ENCODE measurements at places on chromosomes 12 and 14. TPM values are rescaled to one million over a fixed set of nuclear protein-coding genes. Genes with fewer than 3 reads are reported as not detected.

Gene SMCO2
- total RNA-seq, result 1.4 TPM

Gene RFLNA
- total RNA-seq, result not detected

Gene HPD
- not detected for total RNA-seq

Gene FBLN5
- total RNA-seq, result 1.9 TPM

Gene CELA1
- not detected for total RNA-seq

Gene COX14
- 47.0 TPM for total RNA-seq

Gene CYP27B1
- 4.9 TPM for total RNA-seq

Gene R3HDM2
- 68.3 TPM for total RNA-seq

Gene GNB3
- total RNA-seq, result 1.5 TPM

Gene MDGA2
- not detected for total RNA-seq

Gene PRKCH
- 217 TPM for total RNA-seq

Gene SEL1L
- total RNA-seq, result 76.8 TPM

Gene HNRNPC
- total RNA-seq, result 713 TPM

Gene CIDEB
- total RNA-seq, result 27.8 TPM

Gene OR6C74
- total RNA-seq, result not detected

Gene HOXC11
- total RNA-seq, result not detected

Gene SCFD1
- total RNA-seq, result 80.4 TPM

Gene TMEM132D
- total RNA-seq, result not detected

Gene ISM2
- total RNA-seq, result not detected

Gene SOX5
- 1.5 TPM for total RNA-seq

Gene TOX4
- 96.9 TPM for total RNA-seq

Gene ZNF891
- total RNA-seq, result 2.1 TPM

Gene GARIN6
- total RNA-seq, result not detected

Gene SERPINA10
- total RNA-seq, result not detected

Gene ALDH1L2
- 1.2 TPM for total RNA-seq

Gene KRT80
- total RNA-seq, result not detected

Gene FAM177A1
- 45.0 TPM for total RNA-seq

Gene ANKS1B
- 0.46 TPM for total RNA-seq

Gene PDZRN4
- total RNA-seq, result not detected

Gene CISTR
- not detected for total RNA-seq

Gene OR4K1
- total RNA-seq, result not detected

Gene RAB2B
- 35.4 TPM for total RNA-seq

Gene NR1H4
- not detected for total RNA-seq

Gene CNTN1
- total RNA-seq, result not detected

Gene STON2
- total RNA-seq, result 1.1 TPM

Gene KIF26A
- 0.66 TPM for total RNA-seq

Gene TOMM20L
- not detected for total RNA-seq

Gene DMAC2L
- total RNA-seq, result 16.9 TPM

Gene IRAK3
- 4.8 TPM for total RNA-seq

Gene PTPN6
- total RNA-seq, result 189 TPM

Gene OVCH1
- not detected for total RNA-seq

Gene NPFF
- total RNA-seq, result not detected

Gene PPP1R3E
- 23.5 TPM for total RNA-seq

Gene CPNE6
- not detected for total RNA-seq

Gene ARF3
- 164 TPM for total RNA-seq

Gene SALL2
- total RNA-seq, result 1.2 TPM

Gene MSI1
- not detected for total RNA-seq

Gene GPRC5A
- not detected for total RNA-seq

Gene ETFBKMT
- total RNA-seq, result 0.29 TPM

All from T-helper 1 cell treated with Interleukin-12 subunit alpha and Interleukin-12 subunit beta and Interleukin-4 antibody, amounts not matched to agents 30 ng/mL and 1 ng/mL, for 36 hours (primary cell).